ENCODE measurements at places on chromosomes 2 and 18.
A peak's percentile ranks its signal among the peaks of the same experiment; 100 is the strongest.

DNA sequence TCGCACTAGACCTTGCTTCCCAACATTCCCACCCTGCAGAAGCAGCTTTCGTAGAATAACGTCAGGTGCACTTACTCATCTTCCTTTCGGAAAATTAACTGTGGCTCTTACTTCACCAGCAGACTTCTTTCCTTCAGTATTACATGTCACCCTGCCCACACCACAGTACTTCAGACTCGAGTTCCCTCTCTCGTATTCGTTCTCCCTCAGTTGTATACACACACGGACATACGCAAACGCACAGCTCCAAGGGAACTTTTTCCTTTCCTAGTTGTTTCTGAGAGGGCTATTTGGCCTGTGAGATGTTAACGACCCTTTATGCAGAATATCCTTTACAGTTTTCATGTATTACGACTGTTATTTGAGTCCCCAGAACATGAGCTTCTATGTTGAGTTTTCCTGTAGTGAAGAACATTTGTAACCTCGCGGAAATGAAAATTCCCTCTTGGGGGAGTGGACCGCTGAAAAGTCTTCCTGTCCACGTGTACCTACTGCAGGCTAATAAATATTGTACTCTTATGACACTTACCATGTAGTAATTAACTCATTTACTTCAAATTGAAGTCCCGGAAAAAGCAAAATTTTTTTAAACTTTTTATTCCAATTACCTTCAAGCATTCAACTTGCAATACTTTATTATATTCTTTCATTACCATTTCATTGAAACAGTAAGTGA lies 908 bp downstream of the ERLEC1 start:
- no peak for DNase-seq

GRCh38 chr2:227377467-227378351 lies 1.4 kb downstream of the TM4SF20 start:
- no peak for DNase-seq

- no peak for DNase-seq
These were observed 9.3 kb downstream of the IL1R2 start for GRCh38 chr2:102000813-102001766.

DNA sequence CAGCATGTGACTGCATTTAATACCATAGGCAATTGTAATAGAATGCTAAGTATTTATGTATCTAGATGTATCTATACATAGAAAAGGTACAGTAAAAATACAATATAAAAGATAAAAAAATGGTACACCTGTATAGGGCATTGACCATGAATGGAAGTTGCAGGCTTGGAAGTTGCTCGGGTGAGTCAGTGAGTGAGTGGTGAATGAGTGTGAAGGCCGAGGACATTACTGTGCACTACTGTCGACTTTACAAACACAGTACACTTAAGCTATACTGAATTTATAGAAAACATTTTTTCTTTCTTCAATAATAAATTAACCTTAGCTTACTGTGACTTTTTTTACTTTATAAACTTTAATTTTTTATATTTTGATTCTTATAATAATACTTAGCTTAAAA lies 8.9 kb downstream of the DIS3L2 start:
- no peak for DNase-seq

DNA sequence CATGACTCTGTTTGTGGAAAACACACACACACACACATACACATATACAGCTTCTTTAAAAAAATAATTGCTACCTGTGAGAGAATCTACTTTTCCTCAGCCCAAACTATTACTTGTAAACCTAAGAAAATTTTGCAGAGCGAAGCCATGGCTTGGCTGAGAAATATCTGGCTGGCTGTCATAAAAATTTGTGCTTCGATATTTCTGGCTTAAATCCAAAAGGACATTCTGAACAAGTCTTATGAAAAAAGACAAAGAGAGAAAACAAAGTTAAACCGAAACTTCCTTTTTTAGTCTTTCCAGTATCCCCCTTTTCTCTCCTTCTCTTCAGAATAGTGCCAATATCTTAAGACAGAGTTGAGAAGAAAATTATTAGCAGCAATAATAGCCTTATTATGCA lies 2048.0 kb downstream of the SUCLG1 start:
- DNase-seq, result no peak

DNA sequence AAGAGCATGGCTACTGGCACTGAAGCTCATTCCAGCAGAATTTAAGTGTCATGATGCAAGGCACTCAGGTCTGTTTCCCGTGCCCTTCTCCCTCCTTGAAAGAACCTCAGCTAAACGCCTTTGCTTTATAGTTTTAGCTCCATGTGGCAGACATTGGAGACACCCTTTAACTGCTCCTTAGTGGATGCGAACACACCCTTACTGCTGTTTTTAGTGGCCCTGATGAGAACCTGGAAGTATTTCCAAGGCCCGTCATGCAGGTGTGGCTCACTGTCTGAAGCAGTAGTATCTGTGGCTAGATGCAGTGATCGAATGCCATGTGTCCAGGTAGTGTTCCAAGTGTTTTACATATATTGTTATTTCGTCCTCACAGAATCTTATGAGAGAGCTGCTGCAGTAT lies 28.3 kb downstream of the KIF5C start:
- DNase-seq, result no peak

DNA sequence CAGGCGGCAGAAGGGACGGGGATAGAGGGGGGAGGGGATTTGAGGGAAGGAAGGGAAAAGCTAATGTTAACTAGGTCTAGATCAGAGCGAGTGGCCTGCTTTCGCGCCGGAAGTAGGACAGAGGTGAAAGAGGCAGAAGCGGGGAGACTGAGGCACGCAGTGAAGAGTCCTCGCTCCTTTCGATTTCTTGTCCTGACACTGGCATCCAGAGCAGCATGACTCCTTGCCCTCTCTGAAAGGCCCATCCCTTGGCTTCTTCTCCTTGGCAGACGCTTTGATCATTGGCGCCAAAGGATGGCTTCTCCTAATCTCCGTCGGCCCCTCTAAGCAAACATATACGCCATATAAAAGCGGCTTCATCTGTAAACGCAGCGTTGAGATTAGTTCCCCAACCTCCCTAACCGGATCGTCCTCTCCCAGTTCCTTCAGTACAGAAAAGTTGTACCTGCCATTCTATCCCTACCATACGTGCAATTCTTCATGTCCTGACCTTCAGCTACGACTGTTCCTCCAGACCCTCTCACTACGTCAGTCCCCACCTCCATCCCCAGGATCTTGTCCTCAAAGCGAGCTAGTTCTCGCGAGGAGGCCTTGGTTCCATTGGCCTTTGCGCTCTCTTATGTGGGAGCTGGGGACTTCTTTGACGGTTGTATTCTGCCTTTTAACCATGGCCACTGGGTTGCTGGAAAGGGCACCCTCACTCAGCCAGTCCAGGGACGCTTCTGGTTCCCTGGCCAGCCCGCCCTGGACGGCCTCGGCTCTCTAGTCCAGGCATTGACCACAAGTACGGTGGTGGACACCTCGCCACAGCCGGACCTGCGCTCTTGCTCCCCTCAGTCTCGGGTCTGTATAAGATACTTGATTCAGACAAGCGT lies 857 bp upstream of the NEUROD1 start:
- no peak for DNase-seq

- DNase-seq, result no peak
These were observed 171.6 kb downstream of the SH3RF3 start for GRCh38 chr2:109300582-109300981.

DNA sequence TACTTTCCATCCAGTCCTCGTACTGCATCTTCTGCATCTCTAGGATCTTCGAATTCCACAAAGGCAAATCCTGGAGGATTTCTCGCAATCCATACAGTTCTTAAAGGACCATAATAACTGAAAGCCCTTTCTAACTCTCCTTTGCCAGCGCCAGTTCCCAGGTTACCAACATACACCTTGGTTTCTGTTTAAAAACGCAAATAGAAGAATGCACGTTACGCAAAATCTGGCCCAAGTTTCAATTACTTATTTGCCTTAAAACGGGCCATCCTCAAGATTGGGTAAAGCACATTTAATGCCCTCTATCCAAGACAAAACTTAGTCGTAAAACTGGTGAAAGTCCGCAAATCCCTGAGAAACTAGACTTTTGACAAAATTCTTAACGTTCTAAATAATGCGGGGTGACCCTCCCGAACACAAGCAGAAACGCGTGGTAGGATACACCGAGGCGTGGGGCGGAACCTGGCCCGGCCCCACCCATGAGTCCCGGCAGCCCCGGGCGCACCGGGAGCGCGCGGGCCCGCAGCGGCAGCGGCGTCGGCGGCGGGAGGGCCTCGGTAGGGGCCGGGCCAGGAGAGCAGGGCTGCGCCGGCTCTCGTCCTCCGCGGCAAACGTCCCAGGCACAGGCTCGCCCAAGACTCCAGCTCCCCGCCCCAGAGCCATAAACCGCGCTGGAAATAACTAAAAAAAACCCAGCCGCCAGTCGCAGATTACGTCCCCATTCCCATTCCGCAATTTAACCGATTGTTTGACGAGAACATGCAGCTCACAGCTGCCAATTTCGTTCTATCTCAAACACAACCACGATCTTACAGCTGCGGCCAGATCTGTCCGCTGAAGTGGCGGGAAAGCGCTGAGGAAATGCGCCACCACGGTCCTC lies 910 bp downstream of the SRSF7 start:
- DNase-seq, result peak; percentile 53

DNA sequence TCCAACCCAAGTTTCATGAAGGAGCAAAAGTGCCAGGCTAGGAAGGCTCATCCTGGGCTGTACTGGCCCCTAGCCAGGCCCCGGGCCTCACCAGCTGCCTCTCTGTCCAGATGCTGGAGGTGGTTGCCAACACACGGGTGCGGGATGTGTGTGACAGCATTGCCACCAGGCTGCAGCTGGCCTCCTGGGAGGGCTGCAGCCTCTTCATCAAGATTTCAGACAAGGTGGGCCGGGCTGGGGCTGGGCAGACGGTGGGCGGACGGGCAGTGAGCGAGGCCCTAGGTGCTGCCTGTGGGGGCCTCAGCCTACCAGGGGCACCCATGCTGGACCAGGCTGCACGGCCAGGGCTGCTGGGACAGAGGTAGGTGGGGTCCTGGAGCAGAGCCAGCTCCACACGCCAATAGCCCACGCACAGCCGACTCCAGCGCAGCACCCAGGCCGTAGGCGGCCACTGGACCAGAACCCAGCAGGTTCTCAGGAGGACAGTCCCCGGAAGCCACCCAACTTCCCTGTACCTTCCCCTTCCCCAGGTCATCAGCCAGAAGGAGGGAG lies 11.8 kb upstream of the GPR17 start:
- DNase-seq, result no peak

DNA sequence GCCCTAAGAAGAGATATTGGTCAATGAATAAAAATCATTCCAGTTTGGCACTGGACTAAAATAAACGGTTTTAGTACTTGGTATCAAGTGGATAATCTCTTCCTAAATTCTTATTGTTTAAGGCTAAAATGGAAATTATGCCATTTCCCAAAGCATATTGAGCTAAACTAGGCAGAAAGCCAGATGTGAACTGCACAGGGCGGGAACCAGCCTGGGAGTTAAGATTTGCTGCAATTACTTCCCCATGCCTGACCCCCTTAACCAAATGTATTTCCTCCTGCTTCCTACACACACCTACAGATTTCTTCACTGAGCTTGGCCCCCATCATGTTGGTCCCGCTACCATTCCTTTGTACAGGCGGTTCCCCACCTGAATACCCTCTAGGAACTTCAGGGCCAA lies 12.2 kb downstream of the ZBTB7C start:
- DNase-seq, result no peak

GRCh38 chr2:133504566-133505505 lies 63.4 kb downstream of the NCKAP5 start:
- DNase-seq, result no peak

- DNase-seq, result no peak
These were observed 32.4 kb downstream of the ID2 start for GRCh38 chr2:8714283-8714682.

- DNase-seq, result no peak
These were observed 157.4 kb downstream of the FHOD3 start for GRCh38 chr18:36454848-36455458.

DNA sequence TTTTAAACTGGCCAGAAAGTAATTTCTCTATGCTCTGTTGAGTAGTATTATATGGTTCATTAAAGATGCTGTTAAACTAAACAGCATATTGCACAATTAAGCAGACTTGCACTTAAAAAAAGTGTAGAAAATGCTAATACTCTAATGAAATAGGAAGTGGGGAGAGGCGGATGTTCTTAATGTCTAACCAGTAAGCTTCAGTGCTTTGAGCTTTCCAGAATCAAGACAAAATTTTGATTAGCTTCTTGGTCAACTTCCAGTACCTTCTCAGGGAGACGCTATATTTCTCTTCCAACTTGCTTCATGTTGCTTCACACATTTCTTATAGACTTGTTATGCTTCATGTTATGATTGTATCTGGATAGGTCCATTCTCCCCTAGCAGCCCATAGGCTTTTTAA lies 89.1 kb downstream of the MAP2 start:
- DNase-seq, result no peak

GRCh38 chr2:99797475-99797874 lies 307.7 kb upstream of the REV1 start:
- DNase-seq, result no peak

GRCh38 chr2:168490015-168490874 lies 34.2 kb downstream of the CERS6 start:
- DNase-seq, result no peak

DNA sequence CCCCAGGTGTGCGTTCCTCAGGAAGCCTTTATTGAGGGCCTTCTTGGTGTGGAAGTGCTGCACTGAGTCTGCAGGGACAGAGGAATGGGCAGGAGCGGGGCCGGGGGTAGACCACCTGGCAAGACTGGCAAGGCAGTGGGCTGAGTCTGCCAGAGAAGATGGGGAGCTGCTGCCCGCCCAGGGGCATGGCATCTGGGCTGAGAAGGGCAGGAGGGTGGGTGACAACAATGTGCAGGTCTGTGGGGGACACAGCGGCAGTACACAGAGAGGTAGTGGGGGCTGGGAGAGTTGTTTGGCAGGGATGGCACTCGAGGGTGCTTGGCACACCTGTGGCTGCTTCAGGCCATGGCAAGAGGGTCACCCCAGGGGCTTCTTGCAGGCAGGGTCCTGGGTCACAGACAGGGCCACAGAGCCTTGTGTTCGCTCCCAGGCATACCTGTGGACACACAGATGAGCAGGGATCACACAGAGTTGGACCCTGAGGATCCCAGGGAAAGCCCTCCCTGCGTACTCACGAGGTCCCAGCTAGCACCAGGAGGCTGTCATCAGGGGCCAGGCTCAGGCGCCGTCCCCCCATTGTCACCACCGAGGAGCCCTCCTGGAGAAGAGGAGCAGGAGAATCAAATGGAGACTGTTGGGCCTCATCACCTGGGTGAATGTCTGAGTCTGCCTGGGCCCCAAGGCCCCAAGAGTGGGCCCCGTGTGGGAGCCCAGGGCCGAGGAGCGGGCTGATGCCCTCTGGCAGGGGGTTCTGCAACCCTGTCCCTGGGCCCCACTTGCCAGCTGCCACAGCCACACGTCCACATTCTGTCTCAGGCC lies 3.4 kb upstream of the OXER1 start:
- DNase-seq, result no peak

DNA sequence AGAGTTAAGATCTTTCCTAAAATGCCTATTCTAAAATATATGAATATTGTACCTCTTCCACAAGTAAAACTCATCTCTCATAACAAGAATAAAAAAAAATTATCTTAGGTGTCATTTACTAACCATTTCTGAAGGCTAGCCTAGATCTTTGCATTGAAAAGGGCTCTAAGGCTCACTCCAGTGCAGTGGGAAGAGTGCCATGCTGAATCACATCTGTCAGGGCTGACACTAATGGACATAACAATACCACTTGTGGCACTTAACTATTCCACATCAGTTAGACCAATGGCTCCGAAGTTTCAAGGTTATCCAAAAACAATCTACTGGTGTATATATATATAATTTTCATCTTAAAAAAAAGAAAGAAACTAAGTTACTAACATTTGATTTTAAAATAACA lies 130.2 kb downstream of the EXOC6B start:
- no peak for DNase-seq

Data from activated naive CD4-positive, alpha-beta T cell (primary cell).